ENCODE measurements at places on chromosomes 6 and 20.
A peak's percentile ranks its signal among the peaks of the same experiment; 100 is the strongest.

GRCh38 chr20:2920473-2920872 is 47.2 kb downstream of the PTPRA start:
- no peak for DNase-seq

GRCh38 chr6:158991017-158991723 is 8.8 kb downstream of the RSPH3 start:
- DNase-seq: no peak

DNA sequence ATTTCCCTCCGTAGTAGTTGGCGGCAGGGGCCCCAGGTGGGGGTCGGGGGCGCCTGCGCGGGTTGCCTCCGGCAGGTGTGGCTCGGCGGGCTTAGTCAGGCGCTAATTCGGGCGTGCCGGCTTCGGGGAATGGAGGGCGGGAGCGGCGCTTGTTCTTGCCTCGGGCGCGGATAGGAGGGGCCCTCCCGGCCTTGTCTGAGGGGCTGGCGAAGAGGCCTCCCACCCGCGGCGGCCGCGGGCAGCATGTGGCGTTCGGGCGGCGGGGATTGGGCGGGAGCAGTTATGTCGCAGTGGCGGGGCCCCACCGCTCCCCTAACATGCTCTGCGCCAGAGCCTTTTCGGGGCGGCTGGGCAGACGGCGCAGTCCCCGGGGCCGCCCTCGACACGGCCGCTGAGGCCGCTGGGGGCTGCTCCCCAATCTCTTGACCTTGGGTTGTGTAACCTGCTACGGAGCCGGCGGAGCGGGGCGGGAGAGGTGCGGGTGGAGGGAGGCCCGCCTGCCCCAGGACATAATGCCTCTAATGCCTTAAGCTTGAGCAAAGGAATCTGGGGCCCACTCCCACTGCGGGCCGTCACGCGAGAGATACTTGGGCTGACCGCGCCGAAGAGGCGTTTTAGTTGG is 1.1 kb downstream of the AMD1 start:
- DNase-seq: peak; percentile 40

- DNase-seq: no peak
These were observed 1.9 kb downstream of the NCOA7 start for GRCh38 chr6:125792680-125793079.

GRCh38 chr6:49676671-49677281 is 36.6 kb downstream of the CRISP2 start:
- no peak for DNase-seq

DNA sequence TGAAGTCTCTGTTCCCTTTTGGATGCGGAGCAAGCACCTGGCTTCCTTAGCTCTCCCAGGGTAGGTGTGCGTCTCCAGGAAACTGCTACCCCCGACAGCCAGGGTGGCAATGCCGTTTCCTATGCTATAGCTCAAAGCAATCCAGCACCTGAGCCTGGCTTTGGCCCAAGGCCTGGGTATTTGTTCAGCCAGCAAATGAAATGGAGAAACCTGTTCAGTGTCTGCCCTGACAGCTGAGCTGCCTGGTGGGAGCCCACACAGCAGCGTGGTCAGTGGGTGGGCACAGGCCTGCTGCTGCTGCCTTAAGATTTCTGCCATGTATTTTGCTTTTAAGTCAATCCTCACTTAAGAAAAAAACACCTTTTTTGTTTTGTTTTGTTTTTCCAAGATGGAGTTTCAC is 13.7 kb downstream of the SPATA2 start:
- no peak for DNase-seq

DNA sequence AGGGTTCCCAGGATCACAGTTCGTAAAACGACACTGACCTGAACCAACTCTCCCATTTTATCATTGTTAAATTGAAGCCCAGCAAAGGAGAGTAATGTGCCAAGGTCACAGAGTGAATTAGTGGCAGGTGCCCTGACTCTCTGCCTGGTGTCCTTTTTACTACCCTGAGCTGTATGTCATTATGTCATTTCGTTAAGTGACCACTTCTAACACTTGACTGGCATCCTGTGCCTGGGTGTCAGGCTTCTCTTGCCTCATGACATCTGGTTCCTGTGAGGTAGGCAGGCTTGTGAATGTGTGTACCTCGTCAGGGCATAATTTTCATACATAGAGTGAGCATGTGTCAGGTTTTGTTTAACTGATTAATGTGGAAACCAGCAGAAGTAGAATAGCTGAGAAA is 48.6 kb downstream of the RALY start:
- DNase-seq: no peak

DNA sequence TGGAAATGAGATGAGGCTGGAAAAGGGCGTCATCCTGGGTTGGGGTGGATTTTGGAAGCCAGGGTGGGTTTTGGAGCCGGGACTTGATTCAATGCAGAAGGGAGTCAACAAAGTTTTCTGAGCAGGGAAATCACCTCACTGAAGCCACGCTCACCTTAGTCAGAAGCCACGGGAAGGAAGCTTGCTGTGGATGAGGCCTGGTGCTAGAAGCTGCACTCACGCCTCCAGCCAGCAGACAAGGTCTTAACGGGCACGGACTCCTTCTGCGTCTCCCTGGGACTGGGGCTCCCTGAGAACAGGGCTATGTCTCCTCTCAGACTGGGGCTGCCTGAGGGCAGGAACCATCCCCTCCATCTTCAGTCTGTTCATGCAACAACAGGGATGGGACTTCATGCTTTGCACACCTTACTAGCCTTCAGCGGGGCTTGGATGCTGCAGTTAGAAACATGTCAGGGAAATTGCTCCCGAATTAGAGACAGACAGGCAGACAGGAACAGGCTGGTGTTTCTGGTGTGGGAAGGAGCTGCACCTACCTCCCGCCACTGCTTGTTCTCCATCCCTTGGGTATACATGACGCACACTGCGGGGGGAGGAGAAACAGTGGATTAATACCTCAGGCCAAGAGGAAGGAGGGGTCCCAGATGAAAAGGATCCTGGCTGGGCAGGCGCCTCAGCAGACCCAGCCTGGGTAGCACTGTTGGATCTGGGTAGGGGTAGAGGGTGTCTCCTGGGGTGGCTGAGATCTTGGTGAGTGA is 17.5 kb downstream of the CPNE5 start:
- DNase-seq: no peak

- no peak for DNase-seq
These were observed 85.3 kb upstream of the ZNF184 start for GRCh38 chr6:27558028-27558724.

DNA sequence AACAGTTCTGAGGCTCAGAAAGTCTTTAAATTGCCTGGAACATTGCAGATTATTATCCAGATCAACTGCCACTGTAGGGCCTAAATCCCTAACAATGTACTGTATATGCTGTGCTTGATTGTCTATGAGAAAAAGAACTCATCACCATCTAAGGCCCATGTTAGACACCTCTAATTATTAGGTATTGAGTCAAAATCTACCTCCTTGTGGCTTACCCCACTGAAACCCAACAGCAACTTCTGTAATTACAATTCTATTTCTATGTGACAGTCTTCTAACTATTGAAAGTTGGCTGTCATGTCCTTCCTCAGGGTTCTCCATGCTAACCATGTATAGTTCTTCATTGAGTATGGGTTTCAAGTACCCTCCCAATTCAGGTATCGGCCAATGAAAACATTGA is 13.9 kb downstream of the MCM9 start:
- no peak for DNase-seq

DNA sequence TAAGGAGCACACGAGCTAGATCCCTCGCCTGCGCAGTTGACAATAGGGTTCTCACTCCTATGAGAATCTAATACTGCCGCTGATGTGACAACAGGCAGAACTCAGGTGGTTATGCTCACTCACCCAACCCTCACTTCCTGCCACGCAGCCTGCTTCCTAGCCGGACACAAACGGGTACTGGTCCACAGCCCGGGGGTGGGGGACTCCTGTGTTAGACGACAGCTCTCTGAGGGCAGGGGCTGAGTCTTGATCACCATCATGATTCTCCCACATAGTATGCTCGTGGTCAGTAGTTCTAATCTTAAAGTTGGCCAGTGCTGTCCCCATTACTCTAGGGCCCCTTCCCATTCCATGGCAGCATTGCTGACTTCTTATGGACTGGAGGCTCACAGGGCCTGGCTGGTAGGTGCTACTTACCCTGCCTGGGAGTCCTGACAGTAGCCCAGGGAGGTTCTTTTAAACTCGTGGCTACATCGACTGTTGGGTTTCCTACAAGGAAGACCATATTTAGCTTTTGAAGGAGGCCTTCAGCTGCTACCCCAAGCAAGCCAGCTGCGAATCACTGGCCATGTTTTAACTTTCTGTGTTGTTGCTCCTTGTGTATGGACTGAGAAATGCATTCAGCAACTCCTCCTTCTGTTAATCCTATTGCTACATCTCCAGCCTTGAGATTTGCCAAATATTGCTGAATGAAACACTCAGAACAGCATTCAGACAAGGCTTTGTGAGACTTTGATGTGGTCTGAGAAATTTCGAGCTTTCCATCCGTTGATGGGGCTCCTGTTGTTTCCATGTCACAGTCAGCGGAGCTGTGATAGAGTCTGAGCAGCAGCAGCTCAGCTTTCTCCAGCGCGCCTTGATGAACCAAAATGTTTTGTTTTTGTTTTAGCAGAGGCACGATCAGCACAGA is 300.3 kb downstream of the NRN1 start:
- DNase-seq: no peak

- DNase-seq: no peak
These were observed 63.9 kb downstream of the PTPN1 start for GRCh38 chr20:50574108-50574507.

GRCh38 chr6:142945446-142946180 is 637 bp upstream of the HIVEP2 start:
- DNase-seq: no peak

- no peak for DNase-seq
These were observed 54.0 kb upstream of the CCN2 start for GRCh38 chr6:132005178-132005577.

GRCh38 chr6:99993533-99994251 is at the start of gene MCHR2:
Gene MCHR2 (minus strand): TSS chr6:99994223. CDS start chr6:99956147, 38,076 bp downstream.
- DNase-seq: no peak

DNA sequence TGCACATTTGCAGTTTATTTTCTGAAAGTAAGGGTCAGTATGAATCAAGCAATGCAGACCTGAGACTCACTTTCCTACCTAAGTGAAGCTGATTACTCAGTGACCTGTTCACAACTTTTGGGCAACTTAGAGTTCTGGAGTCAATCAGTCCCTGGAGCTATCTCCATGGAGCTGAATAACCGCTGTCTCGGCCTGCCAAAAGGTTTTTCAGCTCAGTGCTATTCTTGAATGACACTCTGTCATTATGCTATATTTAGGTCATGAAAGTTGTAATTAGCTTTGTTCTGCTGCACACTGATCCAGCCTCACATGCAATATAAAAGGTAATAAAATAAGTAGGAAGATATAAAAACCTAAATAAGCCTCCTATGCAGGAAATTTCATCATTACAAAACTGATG is 356.0 kb downstream of the BMP2 start:
- no peak for DNase-seq

Measured in midbrain (tissue), 1 donor.